ENCODE measurements at places on chromosomes 6 and 20.

DNA sequence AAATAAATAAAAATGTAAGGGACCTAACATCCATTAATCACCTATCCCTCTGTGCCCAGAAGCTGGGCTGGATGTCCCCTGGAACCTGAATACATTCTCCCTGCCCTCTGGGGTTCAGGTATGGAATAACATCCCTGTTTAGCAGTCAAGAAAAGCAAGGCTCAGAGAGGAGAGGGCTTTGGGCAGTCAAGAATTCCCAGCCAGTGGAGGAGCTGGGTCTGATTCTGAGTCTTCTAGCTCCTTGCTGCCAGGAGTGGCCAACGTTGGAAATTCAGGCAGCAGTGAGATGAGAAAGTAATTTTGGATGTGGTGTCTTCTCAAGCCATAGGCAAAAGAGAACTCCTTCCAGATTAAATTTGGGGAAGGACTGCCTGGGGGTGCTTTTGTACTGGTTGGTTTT lies 42.6 kb upstream of the ZNFX1 start:
- DNase-seq, result peak; percentile 54

DNA sequence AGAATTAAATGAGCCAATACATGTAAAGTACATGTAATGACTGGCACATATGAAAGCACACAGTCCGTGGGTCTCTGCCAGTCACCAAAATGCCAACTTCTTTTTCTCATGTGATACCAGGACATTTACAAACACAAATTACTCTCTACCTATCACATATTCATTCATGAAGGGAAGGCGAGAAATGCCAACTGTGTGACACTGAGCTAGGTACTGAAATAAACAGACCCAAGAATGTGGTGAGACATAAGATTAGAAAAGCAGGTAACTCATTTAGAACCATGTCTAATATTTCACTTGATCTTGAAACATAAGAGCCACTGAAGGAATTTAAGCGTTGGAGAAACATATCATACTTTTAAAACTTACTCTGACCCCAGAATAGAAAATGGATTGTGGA lies 41.4 kb downstream of the HBS1L start:
- no peak for DNase-seq

- DNase-seq, result no peak
Observed at GRCh38 chr20:20551409-20551808, 161.0 kb downstream of the RALGAPA2 start.

DNA sequence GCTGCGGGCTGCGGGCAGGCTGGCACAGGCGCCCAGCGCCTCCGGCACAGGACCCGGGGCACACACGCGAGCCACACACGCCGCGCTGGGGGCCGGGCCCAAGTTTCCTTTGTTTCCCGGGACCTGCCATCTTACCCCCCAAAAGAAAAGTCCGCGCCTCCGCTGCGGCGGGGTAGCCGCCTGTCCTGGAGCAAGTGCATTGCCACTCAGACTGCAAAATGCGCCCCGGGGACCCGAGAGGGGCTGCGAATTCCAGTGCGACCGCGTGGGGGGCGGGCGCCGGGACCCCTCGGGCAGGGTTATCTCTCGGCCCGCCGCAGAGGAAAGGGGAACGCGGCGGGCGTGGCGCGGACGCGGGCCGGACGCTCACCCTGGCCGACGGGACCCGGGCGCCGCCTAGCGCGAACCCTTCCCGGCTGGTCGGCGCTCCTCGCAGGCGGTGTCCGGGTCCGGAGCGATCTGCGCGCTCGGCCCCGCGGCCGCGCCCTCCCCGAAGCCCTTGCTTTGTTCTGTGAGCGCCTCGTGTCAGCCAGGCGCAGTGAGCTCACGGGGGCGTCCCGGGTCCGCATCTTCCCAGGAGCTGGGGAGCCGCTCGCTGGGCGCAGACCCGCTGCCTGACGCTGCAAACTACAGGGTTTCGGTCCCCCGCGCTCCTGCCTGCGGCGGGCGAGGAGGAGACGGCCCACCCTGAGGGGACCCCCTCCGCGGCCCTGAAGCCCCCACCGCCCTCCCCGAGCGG lies 639 bp upstream of the CD24 start:
- DNase-seq, result peak; percentile 9

GRCh38 chr6:42333612-42334011 lies 116.0 kb upstream of the MRPS10 start:
- no peak for DNase-seq

Measured in AG10803 (cell line).